ENCODE measurements at places on chromosomes 4 and X.

GRCh38 chr4:158826057-158826456, 57.2 kb downstream of the FNIP2 start:
- no peak for DNase-seq

DNA sequence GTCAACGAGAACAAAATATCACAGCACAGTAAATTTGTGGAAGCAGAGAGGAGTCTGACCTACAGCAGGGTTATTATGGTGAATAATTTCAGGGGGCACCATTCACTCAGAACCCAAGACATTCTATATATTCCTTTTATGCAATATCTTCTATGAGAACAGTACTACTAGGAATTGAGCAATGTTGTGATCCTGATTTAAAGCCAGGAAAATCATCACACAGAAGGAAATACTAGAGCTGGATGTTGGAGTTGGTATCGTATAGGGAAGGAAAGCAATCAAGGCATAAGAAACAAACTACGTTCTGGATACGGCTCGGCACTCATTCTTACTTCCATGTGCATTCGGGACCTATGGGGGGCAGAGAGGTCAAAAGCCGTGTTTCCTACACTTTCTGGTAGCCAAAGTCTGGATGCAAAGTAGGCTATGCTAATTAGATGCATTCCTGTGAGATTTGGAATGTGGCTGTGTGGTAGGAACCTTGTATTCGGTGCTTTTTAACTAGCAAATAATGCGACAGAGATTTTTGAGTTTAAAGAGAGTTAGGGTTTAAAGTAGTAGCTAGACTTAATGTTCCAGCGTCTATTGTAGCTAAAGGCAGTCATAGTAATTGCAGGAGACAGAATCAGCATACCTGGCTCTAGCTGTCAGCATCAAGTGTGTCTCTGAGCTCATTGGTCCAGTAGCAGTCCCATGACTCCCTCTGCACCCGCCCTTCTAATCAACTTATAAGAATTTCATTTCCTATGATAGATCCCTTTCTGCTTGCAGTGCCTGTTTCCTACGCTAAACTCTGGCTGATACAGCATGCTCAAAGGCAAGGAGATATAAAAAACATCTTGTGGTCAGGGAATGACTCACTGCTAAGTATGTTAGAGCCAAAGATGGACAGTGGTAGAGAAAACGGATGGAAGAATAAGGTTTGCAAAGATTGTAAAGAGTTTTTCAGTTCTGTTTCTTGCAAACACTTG, 43.3 kb upstream of the PDGFC start:
- DNase-seq = no peak

DNA sequence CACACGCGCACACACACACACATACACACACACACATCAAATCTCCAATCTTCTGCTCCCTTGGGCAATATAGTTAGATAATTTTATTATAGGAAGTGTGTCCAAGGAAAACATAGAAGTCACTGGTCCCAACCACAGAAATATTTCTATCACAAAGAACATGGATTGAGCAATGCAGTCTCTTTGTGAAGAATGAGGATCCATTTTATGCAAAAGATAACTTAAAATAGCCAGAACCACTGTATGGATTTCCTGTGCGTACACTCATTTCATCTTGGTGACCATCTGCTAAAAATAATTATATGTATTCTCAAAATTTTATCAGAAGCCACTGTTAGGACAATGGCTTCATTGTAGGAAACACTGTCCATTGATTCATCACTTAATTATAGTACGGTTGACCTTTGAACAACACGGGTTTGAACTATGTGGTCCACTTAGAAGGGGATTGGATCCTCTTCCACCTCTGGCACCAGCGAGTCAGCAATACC, 169.6 kb upstream of the MXRA5 start:
- DNase-seq = no peak

GRCh38 chrX:70755850-70756249, 152.7 kb downstream of the TEX11 start:
- DNase-seq = no peak

DNA sequence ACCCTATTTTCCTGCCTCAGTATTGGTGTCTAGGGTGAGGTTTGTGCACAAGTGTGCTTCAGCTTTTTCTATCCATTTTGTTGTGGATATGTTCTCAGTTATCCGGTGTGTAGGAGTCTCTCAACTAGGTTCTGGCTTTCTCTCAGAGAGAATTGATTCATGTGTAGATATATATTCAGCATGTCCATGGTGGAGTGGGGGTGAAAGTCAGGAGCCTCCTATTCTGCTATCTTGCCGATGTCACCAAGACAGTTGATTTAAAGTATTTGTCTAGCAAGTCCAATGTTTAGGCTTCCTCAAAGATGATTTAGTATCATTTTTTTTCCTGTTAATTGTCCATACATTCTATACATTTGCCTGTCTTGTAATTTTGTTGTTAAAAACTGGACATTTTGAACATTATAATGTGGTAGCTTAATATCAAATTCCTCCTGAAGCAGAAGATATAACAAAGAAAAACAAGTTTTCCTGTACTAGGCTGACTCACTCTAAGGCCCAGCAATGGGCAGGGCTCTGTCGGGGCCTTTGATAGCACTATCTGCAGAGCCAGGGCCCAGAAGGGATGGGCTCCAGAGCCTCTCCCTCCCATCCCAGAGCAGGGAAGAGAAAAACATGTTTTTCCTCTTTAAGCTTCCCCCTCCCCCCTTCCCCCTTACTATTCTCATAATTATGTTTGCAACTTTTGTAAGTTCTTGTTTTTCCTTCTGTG, 37.6 kb downstream of the GLUD2 start:
- DNase-seq = no peak

DNA sequence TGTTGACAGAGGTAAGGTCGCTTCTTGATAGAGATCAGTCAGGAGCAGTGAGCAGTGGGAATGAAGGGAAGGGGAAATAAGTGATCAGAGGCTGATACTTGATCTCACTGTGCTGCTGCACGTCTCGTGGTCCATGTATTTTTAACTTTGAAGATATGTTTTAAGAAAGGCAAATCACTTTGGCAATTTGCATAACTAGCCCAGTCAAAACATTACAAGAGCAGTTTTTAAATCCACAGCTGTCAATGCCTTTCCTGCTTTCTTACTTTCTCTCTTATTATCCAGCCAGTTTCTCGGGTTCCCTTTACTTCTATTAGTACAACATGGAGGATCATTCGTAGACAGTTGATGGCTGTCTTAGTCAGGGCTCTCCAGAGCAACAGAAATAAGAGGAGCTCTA, 472.8 kb downstream of the TMA16 start:
- no peak for DNase-seq
